ENCODE measurements at places on chromosomes 13 and 19.
A peak's percentile ranks its signal among the peaks of the same experiment; 100 is the strongest.

- no peak for DNase-seq
These were observed 424.5 kb downstream of the ITGBL1 start for GRCh38 chr13:101876951-101877350.

GRCh38 chr13:24274452-24275021 lies 34.8 kb upstream of the C1QTNF9 start:
- DNase-seq, result peak; percentile 58

DNA sequence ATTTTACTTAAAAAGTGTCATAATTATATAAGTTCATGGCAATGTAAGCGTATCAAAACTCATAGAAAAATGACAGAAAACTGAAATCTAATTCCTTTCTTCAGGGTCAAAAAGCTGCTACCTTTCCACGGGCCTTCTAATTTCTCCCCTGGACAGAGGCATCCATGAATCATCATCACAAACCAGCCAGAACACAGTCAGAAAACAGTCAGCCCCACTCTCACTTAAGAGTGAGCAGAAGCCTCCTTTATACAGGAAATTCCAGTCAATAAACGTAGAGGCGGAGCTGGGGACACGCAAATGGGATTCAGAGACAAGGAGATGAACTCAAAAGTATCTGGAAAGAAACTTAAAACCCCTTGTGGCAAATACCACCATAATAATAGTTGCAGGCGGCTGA lies 54.2 kb upstream of the ABCC4 start:
- no peak for DNase-seq

DNA sequence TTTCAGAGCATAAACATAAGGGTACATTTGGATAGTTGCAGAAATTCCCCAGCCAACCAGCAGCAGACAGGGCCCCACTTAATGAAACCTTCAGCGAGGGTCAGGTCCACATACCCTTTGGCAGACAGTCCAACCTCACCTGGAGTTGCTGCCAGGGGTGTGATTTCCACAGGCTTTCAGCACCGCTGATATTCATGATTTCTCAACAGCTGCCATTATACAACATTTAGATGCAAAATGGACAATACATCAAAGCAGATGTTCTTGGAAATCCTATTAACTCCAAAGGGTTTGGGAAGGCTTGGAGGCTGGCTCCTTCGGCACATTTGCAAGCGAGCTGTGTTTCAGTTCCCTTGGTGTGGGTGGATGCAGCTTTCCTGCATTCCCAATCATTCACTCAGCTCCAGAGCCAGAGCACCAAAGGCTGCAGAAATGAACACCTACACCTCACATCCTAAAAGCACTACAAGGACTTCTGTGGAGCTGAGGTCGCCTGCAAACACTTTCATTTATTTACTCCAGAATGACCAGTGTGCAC lies 147.2 kb upstream of the VSTM2B start:
- DNase-seq, result no peak

- peak; percentile 91 for DNase-seq
These were observed at the start of gene ZNF606 for GRCh38 chr19:58002384-58003173. ZNF606 (minus strand) TSS chr19:58002820; CDS start chr19:58001319, 1,501 bp downstream.

- DNase-seq, result no peak
These were observed 23.4 kb upstream of the DPRX start for GRCh38 chr19:53608381-53608780.

DNA sequence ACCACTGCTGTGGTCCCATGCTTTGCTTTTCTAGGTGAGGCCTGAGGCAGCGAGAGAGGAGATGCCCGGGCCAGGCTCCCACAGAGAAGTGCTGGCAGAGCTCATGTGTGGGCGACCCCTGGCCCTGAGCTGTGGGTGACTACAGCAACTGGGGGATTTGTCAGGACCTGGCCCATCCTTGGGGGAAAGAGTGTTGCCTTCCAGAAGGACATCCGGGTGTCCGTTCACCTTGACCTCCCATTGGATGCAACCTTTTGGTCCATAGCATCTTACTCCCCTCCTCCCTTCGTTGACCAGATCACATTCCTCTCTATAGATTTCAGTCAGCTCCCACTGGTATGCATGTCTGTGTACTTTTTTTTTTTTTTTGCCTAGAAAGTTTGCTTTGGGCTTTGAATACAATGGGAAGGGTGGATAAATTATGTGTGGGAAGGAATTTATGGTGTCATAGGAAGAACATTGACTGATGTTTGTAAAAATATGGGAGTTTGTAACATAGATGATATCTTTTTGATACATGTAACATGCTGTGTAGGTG lies 84.2 kb upstream of the RNF113B start:
- no peak for DNase-seq

- no peak for DNase-seq
These were observed 4.5 kb upstream of the LAIR1 start for GRCh38 chr19:54369082-54369687.

DNA sequence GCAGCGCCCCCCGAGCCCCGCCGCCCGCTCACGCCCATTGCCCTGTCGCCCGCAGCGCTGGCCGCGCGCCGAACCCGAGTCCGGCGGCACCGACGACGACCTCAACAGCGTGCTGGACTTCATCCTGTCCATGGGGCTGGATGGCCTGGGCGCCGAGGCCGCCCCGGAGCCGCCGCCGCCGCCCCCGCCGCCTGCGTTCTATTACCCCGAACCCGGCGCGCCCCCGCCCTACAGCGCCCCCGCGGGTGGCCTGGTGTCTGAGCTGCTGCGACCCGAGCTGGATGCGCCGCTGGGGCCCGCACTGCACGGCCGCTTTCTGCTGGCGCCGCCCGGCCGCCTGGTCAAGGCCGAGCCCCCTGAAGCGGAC lies 518 bp downstream of the KLF2 start:
- DNase-seq, result no peak

GRCh38 chr13:79451500-79451962 lies 29.4 kb upstream of the NDFIP2 start:
- no peak for DNase-seq

DNA sequence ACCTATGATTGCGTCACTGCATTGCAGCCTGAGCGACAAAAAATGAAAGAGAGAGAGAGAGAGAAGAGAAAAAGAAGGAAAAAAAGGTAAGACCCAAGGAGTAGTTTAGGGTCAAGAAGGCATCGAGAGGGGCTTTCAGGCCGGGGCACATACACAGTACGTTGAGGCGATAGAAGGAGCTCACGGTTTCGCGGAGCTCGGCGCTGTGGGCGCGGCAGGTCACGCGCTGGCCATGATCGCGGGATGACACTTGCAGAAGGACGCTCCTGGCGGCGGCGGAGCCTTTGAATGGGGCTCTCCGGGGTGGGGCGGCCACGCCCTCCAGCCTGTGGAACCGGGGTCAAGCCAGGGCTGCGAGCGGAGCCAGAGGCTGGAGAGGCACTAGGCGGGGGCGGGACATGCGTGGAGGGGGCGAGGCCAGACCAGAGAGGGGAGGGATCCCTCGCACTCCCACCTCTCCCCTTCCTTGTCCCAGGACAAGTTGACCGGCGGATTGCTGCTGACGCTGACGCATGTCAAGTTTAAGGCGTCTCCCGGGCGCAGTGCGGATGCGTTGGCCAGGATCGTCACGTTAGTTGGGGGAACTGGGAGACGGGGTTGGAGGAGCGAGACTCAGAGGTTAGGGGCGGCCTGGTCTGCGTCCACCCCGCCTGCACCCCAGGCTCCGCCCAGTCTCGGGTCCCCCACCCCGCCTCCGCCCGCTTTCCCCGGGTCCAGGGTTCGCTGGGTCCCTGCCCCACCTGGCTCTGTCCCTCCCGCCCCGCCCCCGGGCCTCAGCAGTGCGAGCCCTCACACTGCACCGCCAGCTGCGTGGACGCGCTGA lies 6.9 kb downstream of the NPHS1 start:
- DNase-seq, result no peak

GRCh38 chr19:42370068-42370520 lies 20.0 kb downstream of the CNFN start:
- DNase-seq, result no peak

GRCh38 chr19:19211499-19212420 lies at the start of gene NCAN:
NCAN (plus strand) TSS chr19:19211958; CDS start chr19:19216954, 4,996 bp downstream.
- DNase-seq, result peak; percentile 8

DNA sequence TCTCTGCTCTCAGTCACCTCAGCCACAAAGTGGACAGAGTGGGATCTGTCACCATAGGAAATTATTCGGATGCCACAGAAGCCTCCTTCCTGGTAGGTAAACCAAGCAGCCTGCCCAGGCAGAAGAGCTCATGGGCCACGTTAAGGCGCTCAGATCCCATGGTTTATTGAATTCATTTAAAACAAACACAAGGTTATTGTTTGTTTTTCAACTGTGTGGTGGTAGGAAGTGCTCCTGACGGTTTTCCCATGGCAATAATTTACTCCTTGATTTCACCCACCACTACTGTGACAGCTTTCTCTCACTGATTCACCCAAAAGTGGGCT lies 14.4 kb downstream of the BCAM start:
- no peak for DNase-seq

GRCh38 chr19:573519-573825 lies 1.1 kb downstream of the BSG start:
- no peak for DNase-seq

DNA sequence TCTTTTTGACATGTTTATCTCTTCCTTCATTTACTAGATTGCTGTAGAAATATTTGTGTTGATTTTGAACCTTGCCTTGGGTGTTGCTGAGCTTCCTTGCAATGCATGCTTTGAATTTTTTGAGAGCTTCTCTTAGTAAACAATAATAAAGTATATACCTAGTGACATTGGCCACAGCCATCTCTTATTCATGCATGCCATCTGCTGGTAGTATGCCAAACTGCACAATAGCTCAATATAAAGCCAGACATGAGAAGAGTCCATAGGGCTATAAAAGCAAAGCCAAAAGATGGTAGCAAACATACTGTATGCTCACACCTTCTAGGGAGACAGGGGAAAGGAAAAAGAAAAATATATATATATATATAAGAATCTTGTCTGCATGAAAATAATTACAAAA lies 18.9 kb upstream of the ZSCAN5A start:
- no peak for DNase-seq

- DNase-seq, result peak; percentile 76
These were observed 368.4 kb downstream of the KLF12 start for GRCh38 chr13:73765651-73766384.

GRCh38 chr19:53131727-53132126 lies 983 bp downstream of the ZNF415 start:
- peak; percentile 19 for DNase-seq

GRCh38 chr13:27595055-27595811 lies 25.1 kb downstream of the LNX2 start:
- no peak for DNase-seq

DNA sequence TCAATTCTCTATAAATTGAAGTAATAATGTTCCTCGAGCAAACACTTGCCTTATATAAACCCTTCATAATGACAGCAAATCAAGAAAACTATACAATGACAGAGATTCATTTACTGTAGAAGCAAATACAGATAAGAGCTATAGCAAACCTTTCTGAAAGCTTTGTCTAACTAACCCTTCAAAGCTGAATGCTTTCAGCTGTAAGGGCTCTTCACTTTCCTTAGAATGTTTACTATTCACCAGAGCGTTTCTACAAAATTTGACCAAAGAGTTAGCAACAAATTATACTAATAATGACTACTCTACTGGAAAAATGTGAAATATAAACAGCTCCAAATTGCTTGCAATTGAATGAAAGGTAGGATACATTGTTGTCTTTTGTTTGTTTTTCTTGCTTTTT lies 218.1 kb downstream of the SLITRK5 start:
- DNase-seq, result no peak

GRCh38 chr13:26749285-26749684 lies 11.3 kb downstream of the GPR12 start:
- no peak for DNase-seq

DNA sequence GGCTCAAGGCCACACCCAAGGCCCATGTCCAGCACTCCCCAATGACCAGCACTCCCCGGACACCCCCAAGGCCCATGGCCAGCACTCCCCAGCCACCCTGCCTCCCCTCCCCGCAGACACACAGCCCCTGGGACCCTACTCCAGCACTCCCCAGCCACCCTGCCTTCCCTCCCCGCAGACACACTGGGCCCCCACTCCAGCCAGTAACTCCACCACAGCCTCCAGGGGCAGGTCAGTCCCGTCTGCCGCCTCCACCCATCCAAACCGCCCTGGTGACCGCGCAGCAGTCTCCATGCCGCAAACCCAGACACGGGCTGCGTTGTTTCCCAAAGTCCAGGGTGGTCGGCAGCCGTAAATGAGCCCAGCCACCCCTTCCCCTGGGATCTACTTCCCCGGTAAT lies 70.7 kb downstream of the SPACA7 start:
- DNase-seq, result no peak

DNA sequence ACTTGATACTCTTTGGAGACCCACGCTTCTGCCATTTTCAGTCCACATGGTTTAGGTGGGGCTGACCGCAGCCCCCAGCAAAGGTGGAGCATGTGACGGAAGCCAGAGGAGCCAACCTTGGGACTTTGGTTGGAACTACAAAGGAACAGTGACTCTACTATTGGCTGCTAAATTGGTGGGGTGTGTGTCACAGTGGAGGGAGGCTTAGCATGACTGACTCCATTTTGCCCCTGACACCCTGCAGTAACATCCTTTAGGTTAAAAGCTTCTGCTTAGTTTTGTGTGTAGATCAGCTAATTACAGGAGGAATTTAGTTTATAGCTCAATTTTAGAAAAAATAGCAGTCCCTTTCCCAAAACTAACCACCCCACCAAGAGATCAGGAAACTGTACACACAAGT lies 6.6 kb downstream of the SDHAF1 start:
- no peak for DNase-seq

- DNase-seq, result no peak
These were observed 467.2 kb downstream of the ITGBL1 start for GRCh38 chr13:101919541-101920181.

DNA sequence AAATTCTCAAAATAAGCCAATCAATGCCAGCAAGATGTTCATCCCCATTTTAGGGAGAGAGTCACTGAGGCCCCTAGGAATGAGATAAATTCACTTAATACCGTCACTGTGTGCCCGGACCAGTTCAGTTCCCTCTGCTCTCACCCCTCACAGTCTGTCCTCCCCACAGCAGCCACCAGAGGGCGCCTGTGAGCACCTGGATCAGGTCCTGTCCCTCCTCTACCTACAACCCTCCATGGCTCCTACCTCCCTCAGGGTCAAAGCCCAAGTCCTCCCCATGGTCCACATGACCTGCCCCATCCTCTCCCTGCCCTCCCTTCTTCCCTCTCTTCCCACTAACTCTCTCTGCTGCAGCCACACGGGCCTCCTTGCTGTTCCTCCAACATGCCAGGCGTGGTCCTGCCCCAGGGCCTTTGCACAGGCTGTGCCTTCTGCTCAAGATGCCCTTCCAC lies 42.0 kb upstream of the NFIC start:
- DNase-seq, result no peak

- no peak for DNase-seq
These were observed 4.5 kb upstream of the EPSTI1 start for GRCh38 chr13:42996584-42996983.

DNA sequence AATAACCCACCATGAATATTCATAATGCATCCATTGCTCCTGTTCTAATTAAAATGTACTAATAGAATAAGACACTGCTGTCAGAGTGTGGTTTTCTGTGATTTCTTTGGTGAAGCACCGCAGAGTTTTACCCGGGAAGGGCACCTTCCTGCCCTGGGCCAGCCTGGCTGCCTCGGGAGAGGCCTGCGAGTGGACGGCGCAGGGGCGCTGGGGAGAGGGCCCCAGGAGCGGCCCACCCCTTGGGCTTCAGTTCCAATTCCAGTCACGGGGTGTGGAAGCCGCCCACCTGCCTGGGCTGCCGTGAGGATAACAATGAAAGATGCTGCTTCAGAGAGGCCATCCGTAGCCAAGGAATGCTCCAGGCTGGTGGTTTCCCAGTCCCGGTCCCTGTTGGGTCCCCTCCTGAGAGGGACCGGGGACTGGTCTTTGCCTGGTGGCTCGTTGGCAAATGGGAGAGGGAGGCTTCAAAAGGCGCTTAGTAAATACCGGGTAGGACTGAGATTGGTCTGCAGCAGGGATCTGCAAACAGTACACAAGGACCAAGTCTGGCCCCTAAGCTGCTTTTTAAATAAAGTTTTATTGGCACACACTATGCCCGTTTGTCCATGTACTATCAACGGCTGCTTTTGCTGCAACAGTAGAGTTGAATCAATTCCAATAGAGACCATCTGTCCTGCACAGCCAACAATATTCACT lies 18.0 kb downstream of the TCF3 start:
- DNase-seq, result no peak
